ENCODE measurements at places on chromosomes 16 and 17.

GRCh38 chr16:6499413-6499812 lies 833.2 kb upstream of the RBFOX1 start:
- no peak for DNase-seq

DNA sequence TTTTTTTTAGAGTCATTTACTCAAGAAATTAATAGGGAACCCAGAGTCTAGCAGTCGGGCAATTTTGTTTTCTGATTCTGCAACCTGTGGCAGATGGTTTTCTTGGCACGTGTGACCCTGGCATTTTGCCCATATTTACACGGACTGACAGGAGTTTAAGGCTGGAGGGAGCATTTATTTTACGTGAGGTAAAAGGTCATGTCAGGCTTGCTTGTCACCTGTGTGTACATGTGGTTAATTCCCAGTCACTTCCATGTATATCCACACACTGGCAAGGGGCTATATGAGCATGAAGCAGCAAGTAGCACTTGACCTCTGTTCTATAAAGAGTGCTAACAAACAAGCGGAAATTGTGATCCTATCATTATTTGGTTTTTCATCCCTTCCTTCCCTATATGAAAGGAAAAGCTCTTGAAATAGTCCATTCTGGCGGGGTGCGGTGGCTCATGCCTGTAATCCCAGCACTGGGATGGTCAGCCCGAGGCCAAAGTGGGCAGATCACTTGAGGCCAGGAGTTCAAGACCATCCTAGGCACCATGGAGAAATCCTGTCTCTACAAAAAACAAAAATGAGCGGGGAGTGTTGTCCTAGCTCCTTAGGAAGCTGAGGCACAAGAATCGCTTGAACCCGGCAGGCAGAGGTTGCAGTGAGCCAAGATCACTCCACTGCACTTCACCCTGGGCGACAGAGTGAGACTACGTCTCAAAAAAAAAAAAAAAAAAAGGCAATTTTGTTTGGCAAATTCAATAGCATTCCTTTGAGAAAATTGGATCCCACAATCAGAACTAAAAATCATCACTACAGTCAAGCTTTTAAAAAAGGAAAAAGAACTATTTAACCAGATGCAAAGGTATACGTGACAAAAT lies 2.1 kb downstream of the SPAG9 start:
- no peak for DNase-seq

- no peak for DNase-seq
Observed at GRCh38 chr16:85090181-85090580, 22.1 kb downstream of the CIBAR2 start.

DNA sequence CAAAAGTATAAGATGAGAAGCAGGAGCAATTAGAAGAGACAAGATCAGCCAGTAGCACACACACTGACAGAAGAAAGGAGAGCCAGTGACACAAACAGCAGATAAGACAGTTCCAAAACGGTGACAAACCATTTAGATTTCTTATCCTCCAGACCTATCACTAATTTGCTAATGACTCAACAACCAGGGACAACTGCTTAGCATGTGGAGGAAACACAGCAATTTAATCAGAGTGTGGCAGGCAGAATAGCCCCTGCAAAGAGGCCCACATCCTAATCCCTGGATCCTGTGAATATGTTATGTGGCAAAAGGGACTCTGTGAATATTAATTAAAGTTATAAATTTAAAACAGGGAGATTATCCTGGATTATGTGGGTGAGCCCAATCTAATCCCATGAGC lies 81.1 kb downstream of the CACNG1 start:
- DNase-seq: peak; percentile 20

DNA sequence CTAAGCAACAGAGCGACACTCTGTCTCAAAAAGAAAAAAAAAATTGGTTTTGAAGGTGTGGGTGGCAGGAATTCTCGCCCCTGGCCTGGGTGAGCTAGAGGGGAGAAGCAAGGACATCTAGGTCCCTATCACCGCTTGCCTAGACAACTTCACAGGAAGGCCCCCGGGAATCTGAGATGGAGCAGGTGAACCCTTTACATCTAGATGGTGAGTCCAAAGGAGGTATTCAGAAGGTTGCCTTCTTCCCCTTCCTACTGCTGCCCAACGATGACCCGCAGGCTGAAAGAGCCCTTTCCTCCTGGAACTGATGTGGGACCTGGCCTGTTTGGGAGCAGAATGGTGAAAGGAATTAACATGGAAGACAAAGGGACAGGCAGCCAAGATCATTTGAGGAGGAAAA lies 1.3 kb upstream of the CRYBA1 start:
- DNase-seq: no peak

DNA sequence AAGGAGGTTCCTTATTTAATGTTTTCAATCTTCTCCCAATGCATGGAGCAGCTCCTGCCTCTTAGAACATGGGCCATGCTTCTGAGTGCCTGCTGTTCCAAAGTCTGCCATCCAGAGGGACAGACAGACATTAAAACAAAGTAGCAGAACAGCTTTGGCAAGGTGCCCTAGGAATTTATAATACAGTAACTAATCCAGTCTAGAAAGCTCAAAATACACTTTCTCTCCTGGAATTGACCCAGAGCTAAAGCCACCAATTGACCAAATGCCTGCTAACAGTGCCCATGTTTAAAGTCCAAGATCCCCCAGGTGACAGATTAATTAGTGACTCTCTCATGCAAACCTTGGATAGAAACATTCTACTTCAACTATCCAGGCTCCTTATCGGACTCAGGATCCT lies 11.1 kb upstream of the CHRNE start:
- no peak for DNase-seq

- no peak for DNase-seq
Observed at GRCh38 chr17:15133143-15133542, 132.0 kb downstream of the PMP22 start.

- DNase-seq: no peak
Observed at GRCh38 chr17:67025216-67025792, 19.1 kb upstream of the CACNG1 start.

- DNase-seq: no peak
Observed at GRCh38 chr16:7505495-7505894, 172.8 kb downstream of the RBFOX1 start.

DNA sequence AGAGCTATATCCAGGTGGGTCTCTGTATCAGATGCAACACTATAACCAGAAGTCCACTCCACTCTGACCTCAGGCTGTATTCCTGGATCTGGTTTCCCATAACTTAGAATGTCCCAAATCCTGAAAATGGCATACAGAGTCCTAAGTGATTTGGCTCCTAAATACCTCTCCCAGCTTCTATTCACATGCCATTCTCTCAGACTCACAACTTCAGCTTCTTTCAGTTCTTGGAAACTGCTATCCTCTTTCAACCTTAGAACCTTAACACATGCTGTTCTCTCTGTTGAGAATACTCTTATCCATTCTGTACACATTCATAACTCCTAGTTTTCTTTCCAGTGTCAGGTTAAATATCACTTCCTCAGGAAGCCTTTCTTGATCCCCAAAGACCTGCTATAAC lies 132.0 kb downstream of the BRIP1 start:
- no peak for DNase-seq

- DNase-seq: no peak
Observed at GRCh38 chr17:2390199-2390836, 10.5 kb downstream of the MNT start.

DNA sequence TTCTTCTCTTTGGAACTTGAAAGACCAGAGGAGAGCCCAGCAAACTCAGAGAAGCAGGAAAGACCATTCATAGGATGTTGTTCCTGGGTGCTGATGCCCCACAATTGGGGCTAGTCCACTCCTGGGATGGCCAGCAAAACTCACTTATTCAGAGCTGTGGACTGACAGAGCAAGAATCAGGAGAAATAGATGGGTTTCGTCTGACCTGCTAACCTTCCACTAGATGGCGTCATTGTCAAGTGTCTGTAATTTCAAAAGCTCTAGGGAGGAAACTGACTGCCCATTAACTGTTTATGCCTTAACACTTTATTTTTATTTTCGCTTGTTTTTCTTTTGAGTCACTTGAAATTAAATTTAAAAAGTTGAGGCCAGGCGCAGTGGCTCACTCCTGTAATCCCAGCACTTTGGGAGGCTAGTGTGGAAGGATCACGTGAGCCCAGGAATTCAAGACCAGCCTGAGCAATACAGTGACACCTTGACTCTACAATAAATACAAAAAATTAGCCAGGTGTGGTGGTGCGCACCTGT lies 28.7 kb upstream of the MILR1 start:
- peak; percentile 72 for DNase-seq

DNA sequence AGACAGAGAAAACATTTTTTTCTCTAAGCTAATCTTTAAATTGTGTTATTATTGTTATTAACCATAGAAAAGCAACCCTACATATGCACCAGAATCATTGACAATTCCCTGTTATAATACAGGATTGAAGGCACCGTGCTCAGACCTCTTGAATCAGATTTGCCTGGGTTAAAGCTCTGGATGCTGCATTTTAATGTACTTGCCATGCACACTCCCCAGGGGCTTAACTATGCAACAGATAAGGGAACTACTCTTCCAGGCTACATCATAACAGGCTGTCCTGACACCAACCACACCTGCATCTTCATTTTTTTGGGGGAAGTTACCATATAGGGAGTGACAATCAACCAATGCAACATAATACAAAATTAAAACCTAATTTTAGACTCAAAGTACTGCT lies 1187.6 kb upstream of the CDH8 start:
- DNase-seq: no peak

DNA sequence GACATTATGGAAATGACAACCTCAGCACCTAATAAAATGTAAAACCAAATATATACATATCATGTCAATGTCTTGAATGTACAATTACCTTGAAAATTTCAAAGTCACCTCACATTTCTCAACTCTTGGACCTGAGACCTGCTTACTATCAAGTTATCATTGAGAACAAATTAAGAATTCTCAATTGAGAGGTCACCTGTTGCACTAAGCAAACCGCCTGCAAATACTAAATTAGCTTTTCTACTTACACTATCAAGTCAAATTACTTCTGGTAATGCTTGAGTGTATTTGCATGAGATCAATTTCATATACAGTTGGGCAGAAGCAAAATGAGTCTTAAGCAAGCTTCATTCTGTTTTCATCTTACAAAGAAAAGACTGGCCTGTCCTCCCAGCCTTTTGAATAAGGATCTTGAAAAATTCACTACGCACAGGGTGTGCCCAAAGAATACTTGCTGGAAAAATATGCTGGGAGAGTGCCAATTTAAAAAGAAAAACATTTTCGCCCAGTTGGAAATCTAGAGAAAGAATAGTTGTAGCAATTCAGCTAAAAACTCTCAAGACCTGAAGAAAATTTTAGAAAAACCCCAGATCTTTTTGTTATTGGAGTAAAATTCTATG lies 35.7 kb downstream of the KANSL1 start:
- no peak for DNase-seq

DNA sequence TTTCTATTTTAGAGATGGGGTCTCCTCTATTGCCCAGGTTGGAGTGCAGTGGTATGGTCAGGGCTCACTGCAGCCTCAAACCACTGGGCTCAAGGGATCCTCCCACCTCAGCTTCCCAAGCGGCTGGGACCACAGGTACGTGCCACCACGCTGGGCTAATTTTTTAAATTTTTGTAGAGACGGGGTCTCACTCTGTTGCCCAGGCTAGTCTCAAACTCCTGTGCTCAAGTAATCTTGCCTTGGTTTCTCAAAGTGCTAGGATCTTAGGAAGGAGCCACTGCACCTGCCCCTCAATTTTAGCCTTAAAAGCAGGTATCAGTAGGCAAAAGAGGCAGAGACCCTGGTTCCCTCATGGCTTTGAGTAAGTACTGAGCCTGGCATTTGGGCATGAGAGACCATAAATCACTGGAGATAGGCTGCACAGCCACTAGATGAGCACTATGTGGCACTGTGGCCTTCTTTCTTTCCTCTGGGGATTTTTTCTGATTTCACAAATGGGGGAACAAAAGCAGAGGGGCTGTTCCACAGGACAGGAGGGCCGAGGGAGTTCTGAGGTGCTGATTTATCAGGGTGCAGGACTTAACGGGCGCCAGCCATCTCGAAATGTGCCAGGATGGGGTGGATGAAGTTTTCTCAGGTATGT lies 82.2 kb downstream of the PLXDC1 start:
- peak; percentile 28 for DNase-seq

GRCh38 chr17:50173335-50173941 lies 7.6 kb downstream of the SGCA start:
- no peak for DNase-seq

DNA sequence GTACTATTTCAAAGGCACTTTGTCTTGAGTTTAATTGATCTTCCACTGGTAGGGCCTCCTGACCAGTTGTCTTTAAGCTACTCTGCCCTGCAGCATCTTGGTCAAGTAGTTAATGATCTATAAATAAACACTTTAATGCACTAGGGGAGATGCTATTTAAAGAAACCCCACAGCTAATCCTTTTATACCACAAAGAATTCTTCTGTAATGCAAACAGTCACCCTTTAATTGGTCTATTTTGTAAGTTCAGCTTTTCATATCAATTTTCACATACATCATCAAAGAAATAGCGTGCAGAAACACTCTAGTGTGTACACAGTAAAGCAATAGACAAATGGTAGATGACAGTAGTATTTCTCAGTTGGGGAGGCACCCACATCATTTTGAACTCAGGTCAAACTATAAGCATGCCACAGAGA lies 70.3 kb downstream of the PMP22 start:
- DNase-seq: no peak

DNA sequence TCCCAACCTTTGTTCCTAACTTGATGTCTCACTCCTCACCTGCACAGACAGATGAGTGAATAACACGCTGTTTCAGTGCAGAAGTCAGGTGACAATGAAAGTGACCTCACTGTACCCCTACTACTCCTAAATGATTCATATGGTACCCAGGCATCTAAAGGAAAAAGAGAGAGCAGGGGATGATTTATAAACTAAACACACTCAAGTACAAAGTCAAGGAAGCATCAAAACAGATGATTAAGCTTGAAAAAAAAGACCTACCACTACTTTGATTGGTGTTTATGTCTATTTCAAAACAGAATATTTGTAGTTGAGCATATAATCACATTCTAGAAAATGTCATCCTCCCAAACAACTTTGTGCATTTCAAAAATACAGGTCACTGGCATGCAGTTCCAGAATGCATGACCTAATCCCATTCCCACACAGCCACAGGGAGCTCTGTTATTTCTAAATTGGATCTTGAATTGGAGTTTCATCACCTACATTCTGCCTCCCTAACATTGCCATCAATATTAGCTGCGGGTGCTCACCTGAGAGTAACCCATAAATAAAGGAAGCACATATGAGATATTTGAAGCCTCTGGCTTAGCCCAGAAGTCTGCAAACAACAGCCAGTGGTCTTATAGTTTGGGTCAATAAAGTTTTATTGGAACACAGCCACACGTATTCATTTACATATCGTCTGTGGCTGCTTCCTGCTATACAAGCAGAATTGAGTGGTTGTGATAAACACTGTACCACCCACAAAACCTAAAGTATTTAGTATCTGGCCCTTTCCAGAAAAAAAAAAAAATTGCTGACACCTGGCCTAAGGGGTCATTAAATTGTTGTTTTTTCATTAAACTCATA lies 14.0 kb downstream of the HS3ST3A1 start:
- no peak for DNase-seq

- DNase-seq: no peak
Observed at GRCh38 chr16:67226295-67226803, 581 bp upstream of the TMEM208 start.

DNA sequence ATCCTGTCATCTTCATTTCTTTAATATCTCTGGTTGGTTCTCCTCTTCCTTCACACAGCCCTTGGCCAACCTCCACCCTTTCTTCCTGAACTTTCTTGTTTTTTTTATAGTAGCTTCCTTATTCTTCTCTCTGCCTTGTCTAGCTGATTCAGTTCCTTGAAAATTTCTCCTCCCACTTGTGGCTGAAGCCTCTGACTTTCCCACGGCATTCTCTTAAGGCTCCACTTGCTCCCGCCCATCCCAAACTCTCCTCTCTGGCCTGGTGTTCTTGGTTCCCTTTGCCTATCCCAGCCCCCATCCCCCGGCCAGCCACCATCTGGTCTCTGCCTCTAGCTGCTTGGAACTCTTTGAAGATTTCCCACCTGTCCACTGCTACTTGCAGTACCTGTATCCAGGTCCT lies 29.1 kb downstream of the NLRP1 start:
- no peak for DNase-seq
